ENCODE measurements at places on chromosomes 2 and 18.

DNA sequence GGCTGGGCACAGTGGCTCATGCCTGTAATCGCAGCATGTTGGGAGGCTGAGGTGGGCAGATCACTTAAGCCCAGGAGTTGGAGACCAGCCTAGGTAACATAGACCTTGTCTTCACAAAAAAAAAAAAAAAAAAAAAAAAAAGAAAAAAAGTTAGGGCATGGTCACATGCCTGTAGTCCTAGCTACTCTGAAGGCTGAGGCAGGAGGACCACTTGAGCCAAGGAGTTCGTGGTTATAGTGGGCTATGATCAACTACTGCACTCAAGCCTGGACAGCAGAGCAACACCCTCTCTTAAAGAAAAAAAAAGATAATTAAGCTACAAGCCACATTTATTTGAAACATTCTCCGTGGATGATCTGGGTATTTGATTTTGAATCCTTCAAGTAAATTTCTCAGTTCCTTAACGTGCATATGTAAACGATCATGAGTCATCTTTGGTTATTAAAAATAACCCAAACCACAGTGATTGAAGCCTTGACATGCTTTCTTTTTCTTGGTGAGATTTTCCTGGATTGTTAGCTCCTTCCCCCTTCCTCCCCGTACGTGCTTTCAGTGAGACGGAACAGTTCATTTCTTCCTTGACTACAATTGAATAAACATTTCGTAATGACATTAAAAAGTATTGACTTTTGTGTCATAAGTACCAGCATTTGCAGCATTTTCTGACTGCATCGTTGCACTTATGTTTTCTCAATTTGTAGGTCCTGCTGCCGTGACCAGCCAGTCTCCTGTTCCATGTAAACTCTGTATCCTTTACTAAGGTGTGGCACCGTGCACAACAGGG, 20.3 kb downstream of the RMC1 start:
- peak; percentile 83 for DNase-seq

- no peak for DNase-seq
These were observed 81.3 kb downstream of the TGFA start for GRCh38 chr2:70472221-70472890.

- peak; percentile 98 for DNase-seq
These were observed at the start of gene KCMF1 for GRCh38 chr2:84970868-84971509. Gene KCMF1 (plus strand): TSS chr2:84971161. CDS start chr2:84971452, 291 bp downstream.

DNA sequence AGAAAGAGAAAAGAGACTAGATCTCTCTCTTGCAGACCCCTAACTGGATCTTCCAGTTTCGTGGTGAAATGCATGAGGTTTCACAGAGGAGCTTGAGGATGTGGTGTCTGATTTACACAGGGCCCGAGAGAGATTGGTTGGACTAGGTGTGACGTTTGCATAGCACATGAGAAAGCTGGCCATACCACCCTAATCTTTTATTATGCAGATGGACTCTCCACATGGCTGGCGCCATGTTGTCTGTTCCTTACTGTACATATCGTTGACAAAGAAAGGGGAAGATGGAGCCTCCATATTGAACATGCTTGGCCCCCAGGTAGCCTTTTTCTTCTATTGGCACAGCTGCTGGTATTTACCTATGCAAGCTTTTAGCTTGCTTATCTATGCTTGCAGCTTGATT, 27.5 kb upstream of the PGAP1 start:
- DNase-seq: no peak

DNA sequence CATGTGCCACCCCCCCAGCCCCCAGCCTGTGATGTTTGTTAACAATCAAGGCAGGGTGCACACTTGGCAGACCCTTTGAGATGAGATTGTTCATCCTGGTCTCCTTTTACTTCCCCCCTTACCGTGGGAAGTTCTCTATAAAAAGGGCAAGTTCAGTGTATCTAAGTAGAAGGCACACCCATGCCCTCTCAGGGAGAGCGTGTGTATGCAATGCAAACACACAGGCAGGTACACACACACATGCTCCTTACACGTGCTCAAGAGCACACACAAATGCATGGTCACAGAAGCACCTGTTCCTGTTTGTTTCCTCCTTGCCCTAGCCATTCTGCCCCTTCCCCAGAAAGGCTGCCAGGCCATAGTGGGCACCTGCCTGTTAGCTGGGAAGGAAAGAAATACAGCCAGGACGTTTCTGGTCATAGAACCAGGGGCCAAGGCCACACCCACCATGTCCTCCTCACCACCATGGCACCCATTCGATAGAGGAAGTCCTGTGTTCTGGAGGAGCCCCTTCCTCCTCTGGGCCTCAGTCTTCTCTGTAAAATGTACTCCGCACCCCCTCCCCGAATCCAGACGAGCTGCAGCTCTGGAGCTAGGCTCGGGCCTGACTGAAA, 3.1 kb downstream of the ATOH8 start:
- peak; percentile 81 for DNase-seq

DNA sequence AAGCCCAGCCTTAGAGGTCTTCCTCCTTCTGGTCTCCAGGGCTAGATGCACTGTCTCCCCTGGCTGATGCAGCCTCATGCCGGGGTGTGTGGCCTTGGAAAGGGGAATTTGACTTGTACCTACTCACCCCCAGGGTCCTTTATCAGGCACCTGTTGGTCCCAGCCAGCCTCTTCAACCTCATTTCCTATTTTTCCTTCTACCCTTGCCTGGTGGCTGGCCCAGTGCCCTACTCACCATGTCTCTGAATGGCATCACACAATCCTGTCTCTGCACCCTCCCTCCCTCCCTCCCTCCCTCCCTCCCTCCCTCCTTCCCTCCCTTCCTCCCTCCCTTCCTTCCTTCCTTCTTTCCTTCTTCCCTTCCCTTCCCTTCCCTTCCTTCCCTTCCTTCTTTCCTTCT, 17.1 kb upstream of the ST3GAL5 start:
- DNase-seq: no peak

- DNase-seq: peak; percentile 83
These were observed 24.4 kb downstream of the ZNF892 start for GRCh38 chr2:95231723-95232122.

DNA sequence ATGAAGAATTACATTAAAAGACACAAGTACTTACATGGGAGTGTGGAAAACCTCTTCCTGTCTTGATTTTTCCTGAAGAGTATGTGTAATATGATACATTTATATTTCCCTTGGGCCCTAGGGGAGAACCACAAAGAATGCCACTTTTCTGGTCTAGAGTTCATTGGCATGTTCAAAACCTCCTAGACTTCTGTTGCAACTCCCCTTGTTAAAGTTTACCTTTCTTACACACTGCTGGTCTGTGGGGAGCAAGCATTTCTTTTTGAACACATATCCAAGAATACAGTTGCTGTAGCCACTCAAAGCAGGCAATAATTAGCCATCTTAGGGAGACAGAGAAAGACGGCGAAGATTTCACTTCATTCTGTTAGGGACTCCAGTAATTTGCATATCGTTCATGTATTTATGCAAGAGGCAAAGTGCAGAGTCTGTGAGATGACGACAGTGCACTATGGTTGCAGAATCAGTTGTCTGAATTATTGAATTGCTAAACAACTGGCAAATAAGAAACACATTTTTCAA, 103.5 kb downstream of the NOL4 start:
- DNase-seq: peak; percentile 25
